ENCODE measurements at places on chromosomes 7 and 10.
A peak's percentile ranks its signal among the peaks of the same experiment; 100 is the strongest.

- DNase-seq = no peak
These were observed 495.5 kb upstream of the C7orf33 start for GRCh38 chr7:148095066-148095465.

- DNase-seq = no peak
These were observed 269.7 kb upstream of the PHF14 start for GRCh38 chr7:10703981-10704380.

GRCh38 chr10:45673074-45673648 lies 589 bp upstream of the ZFAND4 start:
- no peak for DNase-seq

DNA sequence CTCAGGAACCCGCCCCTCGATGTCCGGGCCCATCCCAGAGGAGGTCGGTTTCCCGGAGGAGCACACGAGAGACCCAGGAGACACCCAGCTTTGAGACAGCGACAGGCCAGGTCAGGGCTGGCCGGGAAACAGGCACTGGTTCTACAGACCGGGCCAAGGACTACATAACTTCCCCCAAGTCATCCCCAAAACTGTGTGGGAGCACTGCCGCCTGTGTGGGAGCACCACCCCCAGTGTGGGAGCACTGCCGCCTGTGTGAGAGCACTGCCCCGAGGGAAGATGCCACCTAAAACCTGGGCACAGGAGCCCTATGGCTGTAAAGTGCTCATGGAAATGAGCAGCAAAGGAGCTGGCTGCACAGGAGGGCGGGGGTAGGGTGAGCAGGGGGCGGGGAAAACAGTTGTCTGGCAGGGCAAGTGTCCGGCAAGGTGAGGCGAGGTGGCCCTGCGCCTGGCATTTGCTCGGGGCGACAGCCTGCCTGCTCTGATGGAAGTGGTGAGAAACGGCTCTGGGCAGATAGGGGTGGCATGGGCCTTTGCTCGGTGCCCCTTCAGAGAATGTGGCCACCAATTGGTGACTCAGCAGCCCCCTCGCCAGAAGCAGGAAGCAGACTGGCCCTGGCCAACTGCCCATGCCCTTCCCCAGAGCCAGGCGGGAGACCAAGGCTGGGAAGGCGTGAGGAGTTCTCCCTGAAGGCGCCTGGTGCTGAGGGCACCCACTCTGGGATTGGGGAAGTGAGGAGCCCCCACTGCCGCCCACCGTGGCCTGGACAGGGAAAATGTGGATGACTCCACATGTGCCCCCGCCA lies 26.2 kb downstream of the PAPOLB start:
- DNase-seq = no peak

DNA sequence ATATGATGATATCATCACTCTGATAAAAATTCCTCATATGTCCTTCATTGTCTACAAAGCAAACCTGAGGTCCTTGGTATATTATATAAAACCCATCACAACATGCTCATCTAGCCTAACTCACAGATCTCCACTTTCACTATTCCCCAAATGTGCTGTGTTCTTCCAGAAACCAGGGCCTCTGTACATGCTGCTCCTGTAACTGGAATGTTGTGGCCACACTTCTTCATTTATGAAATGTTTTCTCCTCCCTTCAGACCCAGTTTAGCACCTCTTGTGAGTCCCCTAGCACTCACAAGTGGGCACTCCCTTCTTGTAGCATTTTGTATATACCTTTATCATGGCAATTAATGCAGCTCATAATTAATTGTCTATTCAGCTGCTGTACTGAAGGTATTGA lies 61.9 kb downstream of the AASS start:
- no peak for DNase-seq

GRCh38 chr10:131911451-131911850 lies 10.6 kb downstream of the PPP2R2D start:
- no peak for DNase-seq

DNA sequence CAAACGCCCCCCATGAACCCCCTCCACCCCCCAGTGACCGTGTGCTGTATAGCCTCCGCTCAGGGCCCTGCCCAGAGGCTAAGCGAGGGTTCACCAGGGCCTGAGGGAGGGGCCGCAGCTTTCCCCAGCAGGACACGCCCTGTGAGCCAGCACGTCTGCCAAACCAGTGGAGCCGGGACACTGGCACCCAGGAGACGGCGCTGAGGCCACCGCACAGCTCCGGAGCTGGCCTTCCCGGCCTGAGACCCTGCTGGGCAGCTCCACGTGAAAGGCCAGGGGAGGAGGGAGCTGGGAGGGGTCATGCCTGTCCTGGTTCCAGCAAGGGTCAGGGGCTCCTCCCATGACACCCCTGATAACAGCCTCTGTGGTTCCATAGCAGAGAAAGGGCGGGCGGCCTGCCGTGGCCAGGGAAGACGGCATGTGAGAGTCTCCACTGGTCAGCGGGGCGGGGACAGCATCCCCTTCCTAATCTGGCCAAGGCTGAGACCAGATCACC lies 278.3 kb downstream of the ELFN1 start:
- no peak for DNase-seq

DNA sequence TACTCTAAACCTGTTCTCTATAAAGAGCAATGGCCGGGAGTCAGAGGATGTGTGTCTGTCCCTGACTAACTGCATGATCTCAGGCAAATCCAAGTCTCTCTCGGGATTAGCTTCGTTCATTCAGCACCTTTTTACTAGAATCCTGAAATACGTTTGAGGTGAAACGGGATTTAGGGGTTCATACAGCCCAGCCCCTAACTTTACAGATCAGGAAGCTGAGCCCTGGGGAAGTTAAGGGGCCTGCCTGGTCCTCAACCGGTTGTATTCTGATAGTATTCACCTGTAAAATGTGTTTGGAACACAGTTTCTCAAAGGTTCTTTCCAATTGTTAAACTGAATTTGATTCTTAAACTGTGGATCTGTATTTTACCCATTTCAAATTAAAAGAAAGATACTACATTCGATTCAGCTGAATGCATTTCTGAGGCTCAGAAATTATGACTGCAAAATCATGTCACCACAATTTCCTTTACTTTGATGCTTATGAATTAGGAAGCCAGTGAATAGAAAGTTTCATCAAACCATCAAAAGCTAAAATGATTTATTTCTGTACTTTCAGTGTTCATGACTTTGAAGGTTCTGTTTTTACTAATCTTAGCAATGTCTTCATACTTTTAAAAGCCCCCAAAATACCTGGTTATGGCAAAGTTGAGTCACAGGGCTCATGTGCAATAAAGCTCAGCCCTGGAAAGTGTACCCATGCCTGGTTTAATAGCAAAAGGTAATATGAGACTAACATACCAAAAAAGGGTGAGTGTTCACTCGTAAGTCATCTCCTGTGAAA lies 28.9 kb upstream of the EZH2 start:
- DNase-seq = no peak

DNA sequence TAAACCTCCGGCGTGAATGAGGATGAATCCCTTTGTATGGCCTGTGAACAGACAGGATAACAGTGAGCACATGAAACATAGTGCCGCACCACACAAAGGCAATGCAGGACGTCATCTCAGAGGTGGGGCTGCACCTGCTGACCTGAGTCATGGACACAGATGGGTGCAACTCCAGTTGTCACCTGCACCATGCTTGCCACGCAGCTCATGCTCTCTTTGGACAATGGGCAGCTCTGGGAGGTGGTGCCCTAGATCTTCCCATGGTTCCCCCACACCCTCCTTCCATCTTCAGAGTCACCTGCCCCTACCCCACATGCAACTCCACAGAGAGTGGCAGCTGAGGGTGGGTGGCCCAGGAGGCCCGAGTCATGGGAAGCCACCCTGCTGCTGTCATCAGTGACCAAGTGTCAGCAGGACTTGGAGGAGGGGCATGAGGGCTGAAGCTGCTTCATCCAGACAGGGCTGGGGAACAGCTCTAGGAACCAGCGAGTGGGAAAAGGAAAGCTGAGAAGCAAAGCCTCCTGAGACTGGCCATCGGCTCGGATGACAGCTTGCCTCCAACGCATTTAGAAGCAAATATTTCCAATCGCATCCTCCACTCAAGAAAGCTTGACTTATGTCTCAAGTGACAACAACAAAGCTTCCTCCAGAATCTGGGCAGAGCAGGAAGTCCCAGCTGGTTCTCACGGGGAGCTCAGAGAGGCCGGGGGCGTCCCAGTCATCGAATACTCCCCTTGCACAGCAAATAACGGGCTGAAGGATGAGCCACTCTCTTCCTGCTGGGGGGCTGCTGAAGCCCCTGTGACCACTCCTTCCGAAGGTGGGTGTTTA lies 27.1 kb downstream of the VIPR2 start:
- DNase-seq = no peak

- no peak for DNase-seq
These were observed 32.2 kb upstream of the PPP1R9A start for GRCh38 chr7:94875201-94875600.

DNA sequence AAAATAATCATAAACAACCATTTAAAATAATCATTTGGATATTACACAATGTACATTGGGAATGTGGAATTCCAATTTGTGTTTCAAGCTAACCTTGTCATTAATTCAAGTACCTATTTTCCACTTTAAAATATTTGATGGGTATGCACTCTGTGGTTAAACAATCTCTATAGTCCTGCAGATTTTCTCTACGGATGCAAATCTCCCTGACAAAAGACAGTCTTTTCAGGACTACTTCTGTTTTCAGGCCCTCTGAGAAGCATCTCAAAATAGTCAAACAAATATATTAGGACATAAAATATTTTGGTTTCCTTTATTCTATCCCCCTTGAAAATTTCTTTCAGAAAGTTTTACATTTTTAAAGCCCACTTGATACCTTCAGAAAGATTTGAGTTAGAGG lies 735.6 kb upstream of the MBL2 start:
- DNase-seq = no peak

- DNase-seq = peak; percentile 39
These were observed 102.2 kb downstream of the RBM20 start for GRCh38 chr10:110746254-110746826.

GRCh38 chr10:119478111-119478802 lies 64.3 kb downstream of the RGS10 start:
- no peak for DNase-seq

- DNase-seq = no peak
These were observed 55.1 kb downstream of the LGI1 start for GRCh38 chr10:93812659-93813338.

DNA sequence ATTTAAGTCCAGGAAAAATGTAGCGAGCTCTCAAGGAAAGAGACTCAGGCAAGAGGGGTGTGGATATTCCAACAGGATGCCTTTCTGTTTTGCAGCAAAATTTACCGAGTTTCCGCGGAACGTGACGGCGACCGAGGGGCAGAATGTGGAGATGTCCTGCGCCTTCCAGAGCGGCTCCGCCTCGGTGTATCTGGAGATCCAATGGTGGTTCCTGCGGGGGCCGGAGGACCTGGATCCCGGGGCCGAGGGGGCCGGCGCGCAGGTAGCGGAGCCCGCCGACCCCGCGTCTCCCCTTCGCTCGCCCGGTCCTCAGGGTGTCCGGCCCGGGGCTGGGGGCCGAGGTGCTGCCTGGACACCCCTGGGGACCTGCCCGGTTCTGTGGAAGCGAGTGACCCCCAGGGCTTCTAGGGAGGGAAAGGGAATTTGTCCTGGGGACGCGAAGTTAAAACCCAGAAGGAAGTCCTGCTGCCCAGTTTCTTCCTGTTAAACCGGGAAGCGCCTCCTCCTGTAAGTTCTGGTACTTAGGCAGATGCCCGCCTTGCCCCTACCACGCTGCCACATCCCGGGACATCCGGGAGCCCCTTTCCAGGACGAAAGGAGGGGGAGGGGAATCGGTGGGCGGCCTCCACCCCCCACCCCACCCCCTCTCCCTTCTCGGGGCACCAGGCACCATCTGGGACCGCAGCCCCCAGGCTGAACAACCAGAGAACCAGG lies 2.5 kb downstream of the VSTM2A start:
- no peak for DNase-seq

- no peak for DNase-seq
These were observed 123.7 kb downstream of the TACC2 start for GRCh38 chr10:122112625-122113160.

- DNase-seq = no peak
These were observed 31.7 kb downstream of the CAMK2B start for GRCh38 chr7:44293561-44294324.

DNA sequence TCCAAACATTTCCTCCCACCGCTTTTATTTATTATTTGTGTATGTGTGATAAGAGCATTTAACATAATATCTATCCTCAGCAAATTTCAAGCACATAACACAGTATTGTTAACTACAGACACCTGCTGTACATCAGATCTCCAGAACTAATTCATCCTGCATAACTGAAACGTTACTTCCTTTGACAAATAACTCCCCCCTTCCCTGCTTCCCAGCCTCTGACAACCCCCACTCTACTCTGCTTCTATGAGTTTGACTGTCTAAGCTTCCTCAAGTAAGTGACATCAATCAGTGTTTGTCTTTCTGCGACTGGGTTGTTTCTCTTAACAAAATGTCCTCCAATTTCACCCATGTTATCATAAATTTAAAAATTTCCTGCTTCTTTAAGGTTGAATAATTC lies 22.1 kb downstream of the C10orf71 start:
- DNase-seq = no peak

DNA sequence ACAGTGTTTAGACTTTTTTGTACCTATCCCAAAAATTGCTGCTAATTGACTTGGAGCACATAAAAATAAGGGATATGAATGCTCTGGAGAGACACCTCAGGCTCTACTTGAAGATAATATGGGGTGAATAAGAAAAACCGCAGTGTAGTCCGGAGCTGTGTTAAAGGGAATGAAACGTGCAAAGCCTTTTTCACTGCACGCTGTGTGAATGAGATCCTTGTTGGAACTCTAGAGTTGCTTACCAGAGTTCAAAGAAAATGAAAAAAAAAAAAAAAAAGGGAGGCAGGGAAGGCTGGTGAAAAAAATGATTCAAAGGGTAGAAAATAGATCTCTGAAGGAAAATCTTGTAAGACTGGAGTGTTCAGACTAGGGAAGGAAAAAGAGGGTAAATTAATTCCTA lies 226.6 kb downstream of the LRMDA start:
- DNase-seq = no peak

DNA sequence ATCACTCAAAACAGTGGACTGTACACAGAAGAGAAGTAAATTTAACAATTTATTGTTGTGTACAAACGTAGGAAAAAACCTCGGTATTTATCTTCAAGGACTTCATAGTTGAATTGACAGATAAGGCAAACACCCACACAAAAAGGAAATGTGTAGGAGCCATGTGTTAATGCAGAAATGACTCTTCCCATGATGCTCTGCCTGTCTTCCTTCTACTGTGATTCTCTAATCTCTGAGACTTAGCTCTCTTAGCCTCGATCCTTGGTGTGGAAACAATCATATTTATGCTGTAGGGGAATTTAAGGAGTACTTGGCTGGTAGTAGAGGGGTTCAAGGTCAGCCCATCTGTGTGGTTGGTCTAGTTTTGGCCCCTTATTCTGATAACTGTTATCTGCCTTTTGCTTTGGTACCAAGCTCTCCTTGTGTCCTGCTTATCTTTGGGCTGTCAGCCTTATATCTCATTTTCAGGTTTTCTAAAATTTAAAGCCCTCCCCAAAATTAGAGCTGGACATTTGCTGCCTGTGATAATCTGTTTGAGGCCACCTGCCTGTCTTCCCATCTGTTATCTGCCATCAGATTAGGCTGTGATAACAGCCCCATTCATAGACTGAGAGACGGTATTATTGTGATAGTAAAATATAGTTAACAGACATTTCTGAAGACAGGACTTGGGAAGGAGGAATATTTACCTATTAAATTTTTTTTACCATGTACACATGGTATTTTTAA lies 81.7 kb downstream of the GPR85 start:
- DNase-seq = no peak

GRCh38 chr7:110645060-110645459 lies 445.9 kb upstream of the LRRN3 start:
- DNase-seq = no peak

All from NCI-H2227 treated with DMSO at 0.1 percent for 48 hours (cell line).